Caco-2 (cell line): ENCODE measurements at places on chromosomes 12 and 14. TPM values are rescaled to one million over a fixed set of nuclear protein-coding genes. Genes with fewer than 3 reads are reported as not detected.

- H3K4me3 ChIP-seq: no peak overlapping the region
- no peaks in the 10 kb centered on the region for H3K4me1 ChIP-seq
- no peak for DNase-seq
- H3K27ac ChIP-seq: no peak overlapping the region
- H3K36me3 ChIP-seq: no peaks in the 10 kb centered on the region
- no peaks in the 10 kb centered on the region for H3K27me3 ChIP-seq
Observed at GRCh38 chr14:61690982-61691381, 4.3 kb upstream of the HIF1A start.

Gene DTX1
- total RNA-seq: not detected in 2 replicates

Gene MMP17
- total RNA-seq: 3.6 and 4.6 TPM in 2 replicates

DNA sequence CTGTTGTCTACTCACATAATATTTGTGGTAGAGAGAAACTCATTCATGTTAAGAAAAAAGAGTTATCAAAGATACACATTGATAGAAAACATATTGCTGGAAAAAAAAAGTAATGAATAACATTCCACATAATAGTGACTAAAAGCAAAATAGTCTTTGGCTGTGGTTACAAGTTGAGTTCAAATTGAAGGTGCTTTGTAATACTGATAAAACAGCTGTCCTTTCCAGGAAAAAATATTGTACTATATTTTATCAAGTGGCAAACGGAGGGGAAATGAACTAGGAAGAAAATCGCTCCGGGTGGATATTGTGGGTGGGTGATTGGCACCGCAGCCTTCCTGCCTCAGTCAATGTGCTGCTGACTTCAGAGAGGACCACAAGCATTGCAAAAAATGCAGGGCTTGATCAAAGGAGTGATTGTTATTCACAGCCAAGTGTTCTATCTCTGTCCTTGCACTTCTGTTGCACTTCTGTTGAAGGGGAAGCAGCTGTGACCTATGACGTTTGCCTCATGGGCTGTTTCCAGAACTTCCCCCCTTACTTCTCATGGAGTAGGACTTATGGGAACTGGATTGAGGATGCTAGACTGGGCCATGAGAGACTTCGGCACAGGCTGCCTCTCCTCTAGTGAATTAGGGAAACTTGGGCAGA, 114.4 kb downstream of the VRK1 start:
- no peak for DNase-seq
- no peaks in the 10 kb centered on the region for H3K36me3 ChIP-seq
- H3K4me3 ChIP-seq: no peak overlapping the region
- H3K27me3 ChIP-seq: no peaks in the 10 kb centered on the region

DNA sequence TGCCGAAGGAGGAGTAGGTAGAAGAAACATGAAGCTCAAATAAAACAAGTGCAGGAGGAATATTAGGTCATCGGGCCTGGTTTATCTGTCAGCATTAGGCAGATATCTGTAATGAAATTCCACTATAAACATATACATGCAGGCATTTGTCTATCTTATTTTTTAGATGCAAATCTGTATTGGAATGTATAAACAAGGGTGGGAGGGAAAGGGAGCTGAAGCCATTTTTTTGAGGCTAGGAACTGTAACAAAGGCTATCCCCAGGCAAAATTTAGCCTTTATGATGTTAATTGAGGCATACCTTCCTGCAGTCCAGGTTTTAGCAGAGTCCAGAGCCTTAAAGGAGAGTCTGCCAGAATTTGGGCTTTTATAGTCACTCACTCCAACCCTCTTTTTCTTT, 72.5 kb downstream of the PHLDA1 start:
- no peaks in the 10 kb centered on the region for H3K27me3 ChIP-seq
- H3K4me3 ChIP-seq: no peak overlapping the region
- no peak for DNase-seq
- H3K36me3 ChIP-seq: no peaks in the 10 kb centered on the region

Gene CLEC14A
- total RNA-seq: not detected in 2 replicates

GRCh38 chr12:27922531-27923139, 49.9 kb downstream of the PTHLH start:
- peaks cover 11% of the 10 kb centered on the region for H3K4me1 ChIP-seq
- DNase-seq: no peak
- no peak overlapping the region for H3K27ac ChIP-seq
- H3K36me3 ChIP-seq: no peaks in the 10 kb centered on the region

Gene NTS
- total RNA-seq: 0.58 TPM in 1 of 2 replicates, not detected in the other

Gene NOPCHAP1
- total RNA-seq: 23.0 TPM in 2 replicates

DNA sequence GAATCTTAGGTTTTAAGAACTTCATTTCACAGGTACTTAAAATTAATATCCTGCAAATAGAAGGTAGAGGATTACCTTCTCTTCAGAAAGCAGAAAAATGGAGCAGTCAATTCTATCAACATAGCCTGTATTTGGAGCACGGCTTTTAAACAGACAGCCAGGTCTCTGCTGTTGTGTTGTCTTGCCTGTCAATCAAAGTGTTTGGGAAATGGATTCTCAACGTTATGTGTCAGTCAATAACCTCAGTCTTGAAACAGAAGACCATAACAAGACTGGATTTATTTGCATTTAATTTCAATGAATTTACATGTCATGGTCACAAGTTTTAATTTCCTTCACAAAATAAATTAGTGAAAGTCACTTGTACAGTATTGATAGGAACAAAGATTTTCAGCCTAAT, 51.9 kb upstream of the KRR1 start:
- no peaks in the 10 kb centered on the region for H3K27me3 ChIP-seq
- H3K4me3 ChIP-seq: no peak overlapping the region
- H3K27ac ChIP-seq: no peak overlapping the region
- DNase-seq: no peak
- no peaks in the 10 kb centered on the region for H3K4me1 ChIP-seq
- H3K36me3 ChIP-seq: no peaks in the 10 kb centered on the region

Gene RSRC2
- 77.9 and 79.0 TPM in 2 replicates for total RNA-seq

- DNase-seq: no peak
- no peaks in the 10 kb centered on the region for H3K27me3 ChIP-seq
- H3K36me3 ChIP-seq: no peaks in the 10 kb centered on the region
Observed at GRCh38 chr12:127531542-127531941, 735.4 kb upstream of the TMEM132C start.

GRCh38 chr14:24389226-24389848, 9.5 kb upstream of the NYNRIN start:
- peaks cover 5% of the 10 kb centered on the region for H3K4me1 ChIP-seq
- no peaks in the 10 kb centered on the region for H3K36me3 ChIP-seq
- H3K27me3 ChIP-seq: no peaks in the 10 kb centered on the region
- no peak overlapping the region for H3K4me3 ChIP-seq
- DNase-seq: no peak
- no peak overlapping the region for H3K27ac ChIP-seq
